Sigmoid colon (tissue), 7 donors: ENCODE measurements at places on chromosomes 11 and 22. TPM values are rescaled to one million over a fixed set of nuclear protein-coding genes. Genes with fewer than 3 reads are reported as not detected.
A peak's percentile ranks its signal among the peaks of the same experiment; 100 is the strongest.

DNA sequence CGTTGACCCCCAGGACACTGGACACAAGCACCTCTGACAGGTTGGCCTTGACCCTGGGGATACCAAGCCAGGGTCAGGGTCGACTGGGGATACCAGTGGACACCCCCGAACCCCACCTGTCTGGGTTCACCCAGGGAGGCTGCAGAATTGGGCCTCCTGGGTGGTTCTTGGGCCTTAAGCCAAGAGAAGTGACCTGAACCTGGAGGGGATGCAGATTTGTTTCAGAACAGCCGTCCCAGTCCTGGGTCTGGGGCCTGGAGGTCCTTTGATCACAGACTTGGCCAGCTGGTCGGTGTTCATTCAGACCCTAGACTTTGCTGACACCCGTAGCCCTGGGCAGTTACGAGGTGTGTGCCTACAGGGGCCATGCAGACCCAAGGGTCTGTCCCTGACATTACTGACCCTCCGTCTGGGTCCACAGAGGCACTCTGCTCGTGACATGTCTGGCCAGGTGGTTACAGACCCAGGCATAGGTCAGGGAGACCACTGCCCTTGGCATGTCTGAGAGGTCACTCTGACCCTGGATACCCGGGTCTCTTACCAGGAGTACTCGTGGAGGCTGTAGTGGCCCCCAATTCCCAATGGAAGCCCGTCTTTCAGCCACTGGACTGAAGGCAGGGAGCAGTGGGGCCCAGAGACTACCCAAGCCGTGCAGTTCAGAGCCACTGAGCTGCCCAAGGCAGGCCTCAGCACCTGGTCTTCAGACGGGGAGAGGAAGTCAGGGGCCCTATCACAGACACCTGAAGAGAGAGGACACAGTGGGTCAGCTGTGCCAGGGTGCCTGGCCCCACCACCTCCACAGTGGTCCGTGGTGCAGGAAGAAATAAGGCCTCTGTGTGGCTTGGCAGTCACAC lies 6.4 kb downstream of the SIGIRR start:
- no peaks in the 10 kb centered on the region for H3K36me3 ChIP-seq
- no peak overlapping the region for H3K27ac ChIP-seq
- no peak overlapping the region for H3K4me3 ChIP-seq
- DNase-seq, result peak; percentile 62

The MADD gene
- total RNA-seq, result 33.5 TPM

GRCh38 chr11:75565916-75566762 lies 4.1 kb downstream of the SERPINH1 start:
- H3K4me1 ChIP-seq, result peaks cover 61% of the 10 kb centered on the region
- H3K27ac ChIP-seq, result peak overlapping the region; percentile 98
- H3K27me3 ChIP-seq, result no peaks in the 10 kb centered on the region
- H3K36me3 ChIP-seq, result peaks cover 48% of the 10 kb centered on the region

GRCh38 chr11:31981457-31981856 lies 109.4 kb upstream of the RCN1 start:
- H3K36me3 ChIP-seq, result no peaks in the 10 kb centered on the region
- DNase-seq, result no peak
- no peak overlapping the region for H3K4me3 ChIP-seq

- H3K4me3 ChIP-seq, result no peak overlapping the region
- no peak for DNase-seq
- H3K27ac ChIP-seq, result no peak overlapping the region
- H3K36me3 ChIP-seq, result no peaks in the 10 kb centered on the region
- no peaks in the 10 kb centered on the region for H3K4me1 ChIP-seq
- H3K27me3 ChIP-seq, result no peaks in the 10 kb centered on the region
These were observed 863.8 kb downstream of the KCNA4 start for GRCh38 chr11:29153078-29153477.

DNA sequence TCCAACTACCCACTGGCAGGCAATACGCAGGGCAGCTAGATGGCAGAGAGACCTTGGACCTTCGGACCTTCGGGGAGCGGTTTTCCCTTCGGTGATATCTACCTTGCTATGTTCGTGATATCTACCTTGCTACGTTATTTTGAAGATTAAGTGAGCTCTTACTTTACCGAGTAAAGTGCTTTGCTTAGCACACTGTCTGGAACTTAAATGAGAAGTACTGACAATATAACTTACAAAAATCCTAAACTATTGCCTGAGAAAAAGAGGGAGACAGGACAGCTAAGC lies 1.0 kb upstream of the PRDM10 start:
- no peaks in the 10 kb centered on the region for H3K27me3 ChIP-seq
- H3K36me3 ChIP-seq, result no peaks in the 10 kb centered on the region
- peak overlapping the region; percentile 90 for H3K4me3 ChIP-seq
- peak overlapping the region; percentile 99 for H3K27ac ChIP-seq
- DNase-seq, result no peak
- no peaks in the 10 kb centered on the region for H3K4me1 ChIP-seq

- no peaks in the 10 kb centered on the region for H3K36me3 ChIP-seq
- no peaks in the 10 kb centered on the region for H3K27me3 ChIP-seq
- no peak overlapping the region for H3K27ac ChIP-seq
- H3K4me3 ChIP-seq, result no peak overlapping the region
- H3K4me1 ChIP-seq, result no peaks in the 10 kb centered on the region
- DNase-seq, result no peak
These were observed 507.4 kb upstream of the FAT3 start for GRCh38 chr11:91717169-91717568.

DNA sequence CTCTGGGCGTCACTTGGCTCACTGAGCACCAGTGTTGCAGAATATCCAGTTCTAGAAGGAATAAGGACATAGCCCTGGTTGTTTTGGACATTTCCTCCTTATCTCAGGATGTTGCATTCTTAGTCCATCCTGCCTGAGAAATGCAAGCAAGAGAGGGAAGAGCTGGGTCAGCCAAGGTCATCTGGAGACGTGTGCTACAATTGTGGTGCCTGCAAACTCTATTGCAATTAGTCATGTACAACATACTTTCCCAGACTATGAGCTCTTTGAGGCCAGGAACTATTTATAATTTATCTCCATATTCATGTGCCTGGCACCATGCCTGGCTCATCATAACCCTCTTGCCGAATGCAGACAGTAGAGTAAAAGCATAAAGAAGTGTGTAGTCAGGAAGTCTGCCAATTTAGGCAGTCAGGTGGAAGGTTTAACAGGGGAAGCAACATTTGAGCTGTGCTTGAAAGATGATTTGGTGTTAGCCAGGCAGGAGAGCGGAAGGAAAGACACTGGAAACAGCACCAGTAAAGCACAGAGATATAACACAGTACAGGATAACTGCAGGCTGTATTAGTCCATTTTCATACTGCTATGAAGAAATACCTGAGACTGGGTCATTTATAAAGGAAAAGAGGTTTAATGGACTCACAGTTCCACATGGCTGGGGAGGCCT lies 129.4 kb upstream of the PAX6 start:
- no peaks in the 10 kb centered on the region for H3K4me1 ChIP-seq
- DNase-seq, result no peak
- H3K27me3 ChIP-seq, result no peaks in the 10 kb centered on the region
- H3K4me3 ChIP-seq, result no peak overlapping the region

GRCh38 chr11:70556884-70557741 lies 158.8 kb downstream of the CTTN start:
- no peaks in the 10 kb centered on the region for H3K4me1 ChIP-seq
- H3K4me3 ChIP-seq, result no peak overlapping the region
- no peak for DNase-seq
- no peak overlapping the region for H3K27ac ChIP-seq
- no peaks in the 10 kb centered on the region for H3K27me3 ChIP-seq

- H3K4me1 ChIP-seq, result no peaks in the 10 kb centered on the region
- no peak overlapping the region for H3K27ac ChIP-seq
- H3K4me3 ChIP-seq, result no peak overlapping the region
These were observed 36.9 kb downstream of the LINC01488 start for GRCh38 chr11:69518081-69518950.

- H3K36me3 ChIP-seq, result peaks cover 18% of the 10 kb centered on the region
- no peaks in the 10 kb centered on the region for H3K4me1 ChIP-seq
- no peaks in the 10 kb centered on the region for H3K27me3 ChIP-seq
- H3K4me3 ChIP-seq, result no peak overlapping the region
- no peak overlapping the region for H3K27ac ChIP-seq
These were observed 27.5 kb downstream of the FBXO7 start for GRCh38 chr22:32501836-32502752.

The OR51G2 gene
- total RNA-seq, result not detected

The ATP5MG gene
- 54.7 TPM for total RNA-seq
